Endothelial cell (in vitro differentiated cells): ENCODE measurements at places on chromosomes 2 and 18.
A peak's percentile ranks its signal among the peaks of the same experiment; 100 is the strongest.

DNA sequence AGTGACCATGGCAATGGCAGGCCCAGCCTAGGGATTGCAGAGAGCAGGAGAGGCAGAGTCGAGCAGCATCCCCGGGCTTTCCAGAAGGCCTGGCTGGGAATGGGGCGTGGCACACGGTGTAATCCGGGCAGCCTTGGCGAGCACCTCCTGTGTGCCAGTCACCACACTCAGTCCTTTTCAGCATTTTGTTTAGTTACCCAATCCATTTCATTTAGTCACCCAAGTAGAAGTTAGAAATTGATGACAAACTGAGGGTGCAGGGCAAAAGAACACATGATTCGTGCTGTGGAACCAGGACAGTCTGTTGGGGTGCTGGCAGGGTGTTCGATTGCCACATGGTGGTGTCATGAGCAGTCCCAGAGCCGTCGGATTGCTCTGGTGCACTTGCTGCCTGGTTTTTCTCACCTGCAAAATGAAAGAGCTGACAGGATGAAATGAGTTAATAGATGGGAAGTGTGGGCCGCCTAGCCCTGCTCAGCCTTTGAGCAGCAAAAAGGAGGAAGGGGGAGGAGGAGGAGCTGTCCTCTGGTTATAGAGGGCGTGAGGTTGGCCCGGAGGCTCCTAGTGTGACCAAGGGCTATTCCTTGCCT is 299.4 kb downstream of the AGAP1 start:
- peak; percentile 22 for DNase-seq

DNA sequence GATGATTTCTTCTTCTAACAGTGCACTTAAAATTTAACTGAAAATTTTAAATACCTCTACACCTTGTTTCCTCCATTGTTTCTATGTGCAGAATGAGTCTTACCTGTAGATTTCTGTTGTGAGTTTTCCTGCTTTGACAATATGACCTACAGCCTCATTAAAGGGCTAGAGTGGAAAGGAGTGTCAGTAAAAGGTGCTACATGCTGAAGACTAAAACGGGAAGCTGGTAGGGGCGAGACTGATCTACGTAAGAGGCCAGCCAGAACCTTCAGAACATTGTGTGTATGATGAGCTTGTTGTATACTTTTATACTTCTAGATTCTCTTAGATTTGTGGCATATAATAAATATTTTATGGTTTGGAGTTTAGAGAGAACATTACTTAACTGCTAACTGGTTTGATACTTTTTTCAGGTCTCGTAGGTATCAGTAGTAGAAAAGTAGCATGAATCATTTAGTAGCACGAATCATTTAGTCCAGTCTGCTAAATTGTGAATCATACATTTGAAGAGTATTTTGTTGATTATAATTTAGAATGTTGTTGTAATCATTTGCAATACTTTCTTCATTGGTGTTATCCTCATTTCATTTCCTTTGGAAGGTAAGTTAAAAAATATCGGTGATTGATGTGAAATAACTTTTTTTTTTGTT is 14.3 kb downstream of the INSIG2 start:
- DNase-seq = no peak

GRCh38 chr2:109320195-109320922 is 191.4 kb downstream of the SH3RF3 start:
- DNase-seq = no peak

GRCh38 chr2:62744603-62745002 is 39.1 kb downstream of the EHBP1 start:
- DNase-seq = no peak

DNA sequence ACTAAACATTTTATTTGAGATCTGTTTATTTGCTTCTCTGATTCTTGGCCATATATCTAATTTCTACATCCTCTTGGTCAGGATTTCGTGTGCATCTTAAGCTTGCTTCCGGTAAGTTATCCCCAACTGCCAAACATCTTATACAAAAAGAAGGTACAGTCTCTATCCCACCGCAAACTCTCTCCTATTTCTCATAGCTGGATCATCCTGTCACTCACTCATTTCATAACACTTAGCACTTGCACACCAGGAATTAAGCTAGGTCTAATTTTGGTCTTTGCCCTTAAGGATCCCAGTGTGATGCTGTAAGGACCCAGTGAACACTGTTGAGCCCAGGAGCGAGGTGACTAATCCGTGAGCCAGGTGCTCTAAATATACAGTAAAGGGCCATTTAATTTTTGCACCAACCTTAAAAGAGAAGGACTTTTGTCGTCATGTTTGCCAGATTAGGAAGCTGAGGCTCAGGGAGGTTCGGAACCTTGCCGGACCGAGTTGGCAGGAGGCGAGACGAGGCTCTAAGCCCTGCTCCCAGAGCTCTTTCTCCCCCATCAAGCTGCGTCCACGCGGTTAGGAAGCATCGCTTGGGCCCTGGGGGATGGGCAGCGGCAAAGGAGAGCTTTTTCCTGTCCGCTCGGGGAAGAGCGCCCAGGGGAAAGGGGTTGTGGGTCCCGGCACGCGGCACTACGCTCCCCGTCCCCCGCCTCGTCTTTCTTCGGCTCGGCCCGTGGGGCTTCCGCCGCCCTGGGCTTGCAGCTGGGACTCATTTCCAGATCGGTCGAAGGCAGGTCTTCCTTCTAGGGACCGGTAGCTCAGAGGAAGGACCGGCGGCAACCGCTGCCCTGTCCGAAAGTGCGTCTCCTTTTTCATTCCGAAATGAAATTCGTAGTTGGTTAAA is 4.1 kb upstream of the ITPRIPL1 start:
- peak; percentile 53 for DNase-seq

- no peak for DNase-seq
These were observed 87.1 kb downstream of the ATP9B start for GRCh38 chr18:79156327-79156726.

DNA sequence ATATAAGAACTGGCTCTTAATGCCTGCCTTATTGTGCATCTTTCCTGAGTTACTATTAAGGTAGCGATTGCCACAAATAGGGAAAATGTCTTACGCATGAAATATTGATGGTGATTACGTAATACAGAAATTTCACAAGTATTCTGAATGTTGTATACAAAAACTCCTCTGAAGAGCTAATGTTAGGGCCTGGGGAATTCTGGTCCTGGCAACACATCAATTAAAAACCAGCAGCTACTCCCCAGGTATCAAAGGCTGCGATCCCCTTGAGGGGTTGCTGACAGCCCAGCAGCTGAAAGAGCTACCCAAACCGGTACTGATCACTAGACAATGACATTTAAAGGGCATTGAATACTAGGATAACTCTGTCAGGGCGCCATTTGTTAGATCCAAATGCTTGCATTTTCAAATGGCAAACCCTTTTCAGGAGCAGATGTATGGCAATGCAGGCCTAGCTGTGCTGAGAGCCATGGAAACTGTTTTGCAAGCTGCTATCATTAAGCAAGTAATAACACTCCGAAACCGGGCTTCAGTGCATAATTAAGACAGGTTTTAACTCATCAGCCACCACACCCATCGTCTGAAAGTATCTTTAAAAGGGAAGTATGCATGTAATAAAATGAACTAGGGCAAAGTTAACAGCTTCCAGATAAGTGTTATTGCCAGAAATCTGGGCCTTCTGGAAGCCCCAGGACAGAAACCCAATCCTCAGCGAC is 78.4 kb downstream of the CLHC1 start:
- no peak for DNase-seq
